GM04503 (cell line): ENCODE measurements at places on chromosomes 6 and 20.

GRCh38 chr6:132687306-132687705, 26.5 kb downstream of the VNN1 start:
- DNase-seq: no peak

DNA sequence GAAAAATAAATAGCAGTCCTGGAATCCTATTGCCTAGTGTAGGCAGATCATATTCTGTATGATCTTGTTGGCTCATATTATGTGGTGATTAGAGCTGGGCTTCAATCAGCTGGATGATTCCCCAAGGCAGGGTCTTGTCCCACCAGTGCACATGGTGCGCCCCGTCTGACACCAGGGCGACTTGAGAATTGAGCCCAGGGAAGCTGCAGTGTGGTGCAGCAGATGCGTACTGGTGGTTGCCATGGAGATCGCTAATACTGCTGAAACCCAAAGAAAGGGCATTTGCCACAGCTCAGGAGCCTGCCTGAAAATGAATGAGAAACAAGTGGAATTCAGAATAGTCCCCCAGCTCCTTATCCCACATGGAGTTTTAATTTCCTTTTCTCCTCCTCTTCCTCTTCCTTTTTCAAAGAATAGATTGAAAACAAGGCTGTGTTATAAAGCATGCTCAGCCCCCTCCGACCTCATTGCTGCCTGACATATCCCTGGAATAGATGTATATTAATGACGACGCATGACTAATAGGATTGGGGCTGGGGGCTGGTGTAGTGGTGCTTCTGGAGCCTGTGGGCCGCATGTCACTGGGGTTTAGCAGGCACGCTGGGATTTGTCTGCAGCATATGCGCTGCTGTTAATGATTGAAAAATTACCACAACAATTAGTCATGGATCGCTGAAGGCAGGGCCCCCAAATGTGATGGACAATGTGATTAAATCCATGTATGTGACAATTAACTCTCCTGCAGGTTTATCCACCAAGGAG, 210.5 kb downstream of the FARS2 start:
- no peak for DNase-seq

- DNase-seq: peak; percentile 42
Measured at GRCh38 chr20:49747707-49748524, 34.2 kb upstream of the B4GALT5 start.

- no peak for DNase-seq
Measured at GRCh38 chr20:10321138-10321717, 102.6 kb downstream of the SNAP25 start.

GRCh38 chr20:59351157-59352040, 51.0 kb downstream of the EDN3 start:
- no peak for DNase-seq

GRCh38 chr6:53347250-53347920, 1.4 kb downstream of the ELOVL5 start:
- no peak for DNase-seq

DNA sequence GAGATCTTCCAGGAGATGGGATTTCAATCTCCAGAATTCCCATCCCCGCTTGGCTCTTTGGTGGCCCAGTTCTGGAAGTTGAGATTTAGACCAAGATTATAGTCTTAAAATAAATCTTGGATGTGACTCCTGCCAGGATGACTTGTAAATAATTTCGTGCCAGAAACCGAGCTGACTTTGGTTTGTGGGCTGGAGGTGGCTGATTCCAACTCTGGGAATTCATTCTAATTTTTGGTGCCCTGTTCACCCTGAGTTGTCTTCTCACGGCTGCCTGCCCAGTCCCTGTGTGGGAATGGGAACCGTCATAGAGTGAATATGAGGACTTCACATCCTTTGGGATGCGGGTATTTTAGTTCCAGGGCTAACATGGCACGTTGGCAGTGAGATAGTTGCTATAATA, 64.8 kb downstream of the JARID2 start:
- peak; percentile 65 for DNase-seq

GRCh38 chr6:43942616-43943015, 172.6 kb downstream of the VEGFA start:
- no peak for DNase-seq

DNA sequence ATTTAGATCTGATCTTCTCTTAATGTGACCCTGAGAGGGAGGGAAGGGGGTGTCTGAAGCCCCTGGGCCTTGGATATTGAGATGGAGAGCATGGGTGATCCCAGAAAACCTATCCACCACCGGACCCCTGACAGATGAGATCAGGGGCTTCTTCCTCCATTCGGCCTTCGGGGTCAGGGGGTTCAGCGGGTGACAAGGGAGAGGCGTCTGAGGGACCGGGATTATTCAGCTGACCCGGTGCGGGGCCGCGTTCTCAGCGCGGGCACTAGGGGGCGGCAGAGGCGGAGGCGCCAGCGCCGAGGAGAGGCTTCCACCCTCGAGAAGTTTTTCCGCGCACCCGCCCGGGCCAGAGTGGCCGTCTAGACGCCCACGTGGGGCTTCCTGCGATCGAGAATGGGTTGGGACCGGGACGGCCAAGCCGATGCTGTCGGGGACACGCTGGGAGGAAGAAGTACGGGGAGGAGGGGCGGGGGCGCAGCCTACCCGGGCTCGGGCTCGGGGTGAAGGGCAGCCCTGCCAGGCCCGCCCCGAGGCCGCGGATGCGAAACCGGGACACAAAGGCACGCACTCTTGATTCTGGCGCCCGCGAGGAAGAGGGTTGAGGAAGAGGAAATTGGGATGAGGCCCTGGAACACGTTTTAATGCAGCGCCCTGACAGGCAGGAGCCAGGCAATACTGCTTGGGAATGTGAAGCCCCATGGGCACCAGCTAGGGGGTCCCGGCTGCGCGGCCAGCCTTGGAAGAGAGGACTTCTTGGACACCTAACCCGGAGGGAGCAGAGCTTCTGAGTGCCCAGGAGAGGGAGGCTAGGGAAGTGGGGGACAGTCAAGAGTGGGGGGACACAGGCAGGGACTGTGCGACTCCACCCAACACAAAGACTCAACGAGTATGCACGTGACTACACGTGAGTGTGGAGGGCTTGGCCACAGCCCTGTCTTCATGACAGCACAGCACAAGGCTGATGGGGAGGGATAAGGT, 30.6 kb downstream of the COL11A2 start:
- DNase-seq: no peak

- DNase-seq: no peak
Measured at GRCh38 chr6:82995066-82995465, 70.6 kb downstream of the UBE3D start.

- DNase-seq: no peak
Measured at GRCh38 chr20:32332614-32333013, 25.5 kb upstream of the ASXL1 start.

DNA sequence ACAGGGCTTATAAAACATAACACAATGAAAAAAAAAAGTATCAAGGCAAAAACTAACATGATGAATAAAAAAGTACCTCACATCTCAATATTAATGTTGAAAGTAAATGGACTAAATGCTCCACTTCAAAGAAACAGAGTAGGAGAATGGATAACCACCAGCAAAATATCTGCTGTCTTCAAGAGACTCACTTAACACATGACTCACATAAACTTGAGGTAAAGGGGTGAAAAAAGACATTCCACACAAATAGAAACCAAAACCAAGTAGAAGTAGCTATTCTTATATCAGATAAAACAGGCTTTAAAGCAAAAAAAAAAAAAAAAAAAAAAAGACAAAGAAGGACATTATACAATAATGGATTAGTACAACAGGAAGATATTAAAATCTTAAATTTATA, 86.9 kb downstream of the TBC1D32 start:
- no peak for DNase-seq

DNA sequence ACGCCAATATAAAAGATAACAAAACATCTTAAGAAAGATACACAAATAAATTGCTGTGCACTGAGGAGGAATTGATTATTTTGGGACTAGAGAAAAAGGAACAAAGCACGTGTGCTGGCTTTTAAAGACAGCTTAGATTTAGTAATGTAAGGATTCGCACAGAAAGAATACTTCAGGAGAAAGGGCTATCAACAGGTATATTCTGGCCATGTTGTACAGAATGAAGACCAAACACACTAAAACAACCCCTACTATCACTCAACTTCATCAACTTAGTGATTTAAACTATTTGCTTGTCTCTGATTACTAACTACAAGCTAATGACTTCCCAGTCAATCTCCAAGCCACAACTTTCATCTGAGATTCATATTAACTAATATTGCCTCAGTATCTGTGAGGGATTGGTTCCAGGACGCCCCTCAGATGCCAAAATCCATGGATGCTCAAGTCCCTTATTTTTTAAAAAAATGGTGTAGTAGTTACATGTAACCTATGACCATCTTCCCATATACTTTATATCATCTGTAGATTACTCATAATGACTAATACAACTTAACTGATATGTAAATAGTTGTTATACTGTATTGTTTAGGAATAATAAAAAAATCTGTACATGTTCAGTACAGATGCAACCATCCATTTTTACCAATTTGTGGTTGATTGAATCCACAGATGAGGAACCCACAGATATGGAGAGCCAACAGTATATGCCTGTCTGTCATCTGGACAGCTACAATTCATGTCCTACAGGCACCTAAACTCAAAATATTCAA, 4.5 kb downstream of the DEK start:
- no peak for DNase-seq

DNA sequence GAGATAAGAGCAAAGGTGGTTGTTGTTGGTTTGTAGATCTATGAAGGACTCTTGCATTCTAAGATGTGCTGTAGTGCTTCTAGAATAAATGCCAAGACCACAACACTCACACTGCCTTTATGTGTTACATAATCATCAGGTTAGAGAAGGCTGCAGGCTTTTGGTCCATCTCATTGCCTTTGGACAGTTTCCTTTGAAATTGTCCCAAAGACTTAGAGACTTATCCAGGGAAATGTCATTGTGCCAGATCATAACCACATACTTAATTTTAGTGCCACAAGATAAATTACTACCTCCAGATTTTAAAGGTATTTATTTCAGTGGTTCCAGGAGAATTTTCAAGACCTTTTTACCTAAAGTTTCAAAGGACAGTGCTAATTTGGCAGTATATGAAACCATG, 666.6 kb upstream of the CITED2 start:
- DNase-seq: no peak

DNA sequence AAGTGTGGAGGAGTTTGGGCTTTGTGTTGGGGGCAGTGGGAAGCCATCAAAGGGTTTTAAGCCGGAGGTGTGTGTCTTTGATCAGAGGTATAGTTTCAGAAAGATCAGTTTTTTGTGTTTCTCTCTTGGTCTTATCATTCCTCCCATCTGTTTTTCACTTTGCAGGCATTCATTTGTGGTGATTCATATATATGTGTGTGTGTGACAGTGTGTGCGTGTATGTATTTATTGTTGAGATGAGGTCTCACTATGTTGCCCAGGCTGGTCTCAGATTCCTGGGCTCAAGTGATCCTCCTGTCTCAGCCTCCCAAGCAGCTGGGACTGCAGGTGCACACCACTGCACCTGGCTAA, 11.1 kb upstream of the SERINC3 start:
- DNase-seq: no peak

DNA sequence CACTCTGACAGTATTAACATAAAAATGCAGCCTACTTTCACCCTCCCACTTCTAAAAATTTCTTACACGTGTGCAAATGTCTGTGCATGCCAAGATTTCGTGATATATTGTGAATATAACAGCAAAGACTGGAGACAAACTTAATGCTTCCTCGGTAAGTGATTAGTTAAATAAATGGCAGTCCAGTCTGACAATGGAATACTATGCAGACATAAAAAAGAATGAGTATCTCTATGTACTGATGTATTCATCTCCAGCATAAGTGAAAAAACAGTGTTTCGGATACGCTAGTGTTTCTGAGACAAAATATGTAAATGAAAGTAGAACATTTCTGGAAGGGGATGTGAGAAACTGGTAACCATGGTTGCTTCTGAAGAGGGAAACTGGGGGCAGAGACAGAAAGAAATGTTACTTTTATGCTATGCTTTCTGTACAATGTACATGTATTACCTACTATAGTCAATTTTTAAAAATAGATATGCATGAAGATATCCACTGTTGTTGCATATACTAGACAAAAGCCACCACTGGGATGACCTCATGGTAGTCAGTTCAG, 7.0 kb downstream of the SLC22A23 start:
- no peak for DNase-seq

DNA sequence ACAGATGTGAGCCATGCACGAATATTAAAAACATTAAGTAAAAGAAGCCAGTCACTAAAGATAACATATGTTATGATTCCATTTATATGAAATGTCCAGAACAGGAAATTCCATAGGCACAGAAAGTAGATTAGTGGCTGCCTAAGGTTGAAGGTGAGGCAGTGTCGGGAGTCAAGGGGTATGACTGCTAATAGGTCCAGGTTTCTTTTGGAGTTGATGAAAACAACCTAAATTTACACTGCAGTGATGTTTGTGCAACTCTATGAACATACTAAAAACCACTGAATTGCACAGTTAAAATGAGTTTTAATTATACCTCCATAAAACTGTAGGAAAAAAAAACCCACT, 14.4 kb downstream of the SRPK1 start:
- DNase-seq: no peak

- no peak for DNase-seq
Measured at GRCh38 chr20:42572320-42573016, 617.2 kb downstream of the PTPRT start.

DNA sequence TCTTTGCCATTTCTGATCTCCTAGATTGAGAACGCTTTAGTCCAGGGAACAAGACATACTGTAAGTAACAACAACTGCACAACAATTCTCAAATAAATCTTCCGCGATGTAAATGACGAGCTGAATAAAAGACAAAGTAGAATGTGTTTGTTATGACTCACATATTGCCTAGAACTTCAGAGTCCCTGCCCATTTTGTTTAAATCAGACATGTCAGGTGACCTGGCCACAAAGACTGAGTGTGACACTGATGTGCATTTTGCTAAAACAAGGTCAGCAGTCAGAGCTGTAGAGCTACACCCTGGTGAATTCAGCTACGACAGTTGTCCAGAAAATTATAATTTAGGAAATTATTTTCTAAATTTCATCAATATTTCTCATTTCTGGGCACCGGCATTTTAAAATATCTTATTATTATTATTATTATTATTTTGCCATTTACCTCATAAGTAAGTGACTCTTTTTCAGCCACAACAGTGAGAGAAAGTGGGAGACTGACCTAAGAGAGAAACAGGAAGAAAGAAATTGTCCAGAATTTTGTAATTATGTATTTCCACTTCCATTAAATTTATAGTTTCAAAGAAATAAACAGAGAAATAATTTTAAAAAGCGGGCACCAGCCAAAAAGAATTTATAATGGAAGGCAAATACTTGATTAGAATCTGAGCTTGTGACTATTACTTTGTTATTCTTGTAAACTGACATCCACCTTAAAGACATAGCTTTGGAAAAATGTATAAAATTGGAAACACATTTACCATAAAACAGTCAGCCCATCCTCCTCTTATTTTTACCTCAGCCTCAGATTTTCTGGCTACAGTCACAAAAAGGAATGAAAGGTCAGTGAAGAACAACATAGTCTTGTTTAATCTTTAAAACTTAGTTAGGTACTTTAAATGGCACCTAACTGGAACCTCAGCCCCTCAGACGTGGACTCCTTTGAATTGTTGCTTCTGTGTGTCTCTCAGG, 157.0 kb upstream of the CITED2 start:
- DNase-seq: no peak

- no peak for DNase-seq
Measured at GRCh38 chr6:110781522-110782214, 33.6 kb downstream of the CDK19 start.

GRCh38 chr20:44993343-44993742, 27.0 kb downstream of the STK4 start:
- no peak for DNase-seq

- no peak for DNase-seq
Measured at GRCh38 chr6:33689879-33690278, 21.6 kb downstream of the UQCC2 start.
